DND-41 (cell line): ENCODE measurements at places on chromosomes 5 and 9.

DNA sequence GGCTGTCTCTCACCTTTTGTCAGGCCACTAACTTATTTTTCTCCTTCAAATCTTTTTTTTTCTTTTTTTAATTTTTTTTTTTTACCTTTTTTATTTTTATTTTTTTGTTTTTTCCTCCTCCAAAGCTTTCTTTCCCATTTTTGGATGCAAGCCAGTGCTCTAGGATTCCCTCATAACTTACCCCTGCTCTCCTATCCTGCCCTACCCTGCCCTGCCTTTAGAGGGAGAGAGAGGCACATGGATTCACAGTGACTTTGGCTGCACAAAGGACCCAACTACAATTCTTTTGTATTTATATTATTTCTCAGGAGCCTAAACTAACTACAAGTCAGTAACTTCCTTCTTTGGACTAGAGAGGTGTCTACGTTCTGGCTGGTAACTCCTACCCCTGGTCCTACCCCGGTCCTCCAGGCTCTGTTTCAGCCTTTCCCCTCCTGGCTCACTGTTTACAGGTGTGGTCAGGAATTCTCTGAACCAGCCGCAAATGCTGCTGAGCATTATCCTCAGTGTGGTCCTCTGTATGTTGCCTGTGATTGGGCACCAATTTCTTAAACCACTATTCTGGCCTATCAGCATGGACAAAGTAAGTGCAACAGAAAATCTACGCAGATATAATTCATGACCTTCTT lies 8.4 kb upstream of the RUSC2 start:
- H3K27me3 ChIP-seq = peaks cover 5% of the 10 kb centered on the region
- DNase-seq = peak; percentile 44
- H3K36me3 ChIP-seq = no peaks in the 10 kb centered on the region
- no peak overlapping the region for H3K4me3 ChIP-seq
- no peak overlapping the region for H3K27ac ChIP-seq
- no peaks in the 10 kb centered on the region for H3K4me1 ChIP-seq

DNA sequence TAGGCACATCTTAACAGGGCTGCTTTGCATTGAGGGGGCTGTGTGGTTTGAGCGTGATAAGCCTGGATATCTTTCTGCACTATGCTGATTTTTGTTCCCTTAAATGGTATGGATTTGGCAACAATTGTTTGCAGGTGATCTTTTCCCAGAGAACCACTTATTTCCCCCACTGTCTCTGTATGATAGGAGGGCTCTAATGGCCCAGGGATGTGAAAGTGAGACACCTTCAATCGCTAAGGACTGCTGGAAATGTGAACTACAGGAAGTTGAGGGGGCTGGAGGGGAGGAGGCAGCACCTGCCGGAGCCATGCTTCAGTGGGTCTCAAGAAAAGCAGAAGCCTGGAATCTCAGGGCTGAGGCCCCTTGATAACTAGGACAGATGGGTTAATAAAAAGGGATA lies 29.4 kb downstream of the SYK start:
- no peak for DNase-seq
- no peaks in the 10 kb centered on the region for H3K4me1 ChIP-seq
- H3K27me3 ChIP-seq = peaks cover 9% of the 10 kb centered on the region
- H3K4me3 ChIP-seq = no peak overlapping the region

- peaks cover 10% of the 10 kb centered on the region; the same call in 1 of the 2 replicates for H3K36me3 ChIP-seq
- DNase-seq = peak; percentile 63
- no peaks in the 10 kb centered on the region for H3K27me3 ChIP-seq
These were observed 723 bp downstream of the SNX18 start for GRCh38 chr5:54518146-54518817.

GRCh38 chr5:72494623-72495124 lies 12.5 kb downstream of the ZNF366 start:
- H3K36me3 ChIP-seq = no peaks in the 10 kb centered on the region
- no peak overlapping the region for H3K27ac ChIP-seq
- H3K4me1 ChIP-seq = no peaks in the 10 kb centered on the region
- peaks cover 15% of the 10 kb centered on the region for H3K27me3 ChIP-seq
- no peak overlapping the region for H3K4me3 ChIP-seq

DNA sequence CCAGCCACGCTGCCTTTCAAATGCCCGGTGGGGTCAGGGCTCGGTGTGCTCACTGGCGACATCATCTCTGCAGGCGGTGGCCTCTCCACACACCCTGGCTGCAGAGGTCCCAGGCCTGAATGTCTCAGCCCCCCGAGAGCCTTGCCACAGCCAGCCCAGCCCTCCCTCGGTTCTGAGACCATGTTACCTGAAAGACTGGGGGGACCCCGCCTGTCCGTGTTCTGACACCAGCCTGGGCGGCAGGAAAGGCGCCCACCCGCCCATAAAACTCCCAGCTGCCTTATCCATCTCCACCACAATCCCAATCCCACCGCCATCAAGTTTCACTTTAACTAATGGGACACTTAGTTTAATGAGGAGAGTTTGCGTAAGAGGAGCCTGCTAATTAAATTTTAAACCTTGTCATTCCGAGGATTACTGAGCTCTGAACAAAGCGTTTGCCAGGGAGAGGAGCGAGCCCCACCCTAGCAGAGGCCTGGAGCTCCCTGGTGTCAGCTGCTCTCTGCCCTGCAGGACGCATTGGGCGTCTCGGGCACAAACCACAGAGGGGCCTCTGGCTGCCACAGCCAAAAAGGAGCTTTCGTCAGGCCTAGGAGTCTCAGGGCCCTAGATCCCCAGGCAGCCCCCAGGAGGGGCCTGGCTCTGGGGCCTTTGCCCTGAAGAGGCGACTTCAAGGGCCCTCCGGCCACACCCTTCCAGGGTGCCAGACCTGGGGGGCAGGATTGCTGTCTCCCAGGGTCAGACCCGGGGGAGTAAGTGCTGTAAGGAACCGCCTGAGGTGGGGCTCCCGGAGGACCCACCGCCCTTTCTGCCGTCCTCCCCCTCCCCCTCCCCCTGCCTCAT lies 15.3 kb downstream of the LHX3 start:
- H3K4me3 ChIP-seq = no peak overlapping the region
- H3K27me3 ChIP-seq = peaks cover 4% of the 10 kb centered on the region
- H3K27ac ChIP-seq = no peak overlapping the region

DNA sequence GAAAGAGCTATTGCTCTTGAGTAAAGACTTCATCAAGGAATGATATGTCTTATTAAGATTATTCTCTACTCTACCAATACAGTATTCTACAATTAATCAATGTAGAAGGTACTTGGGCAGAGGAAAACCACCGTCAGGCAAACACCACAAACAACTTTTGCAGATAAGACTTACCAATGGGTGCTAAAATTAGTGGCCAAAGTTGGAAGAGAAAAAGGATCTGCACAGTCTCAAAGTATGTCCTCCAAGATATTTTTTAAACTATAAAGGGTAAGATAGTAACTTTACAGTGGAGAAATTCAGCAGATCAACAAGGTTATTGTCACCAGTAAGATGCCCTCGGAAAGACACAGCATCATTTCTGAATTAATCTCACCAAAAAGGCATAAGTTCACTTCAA lies 38.9 kb downstream of the NRG2 start:
- H3K4me1 ChIP-seq = no peaks in the 10 kb centered on the region
- DNase-seq = no peak

DNA sequence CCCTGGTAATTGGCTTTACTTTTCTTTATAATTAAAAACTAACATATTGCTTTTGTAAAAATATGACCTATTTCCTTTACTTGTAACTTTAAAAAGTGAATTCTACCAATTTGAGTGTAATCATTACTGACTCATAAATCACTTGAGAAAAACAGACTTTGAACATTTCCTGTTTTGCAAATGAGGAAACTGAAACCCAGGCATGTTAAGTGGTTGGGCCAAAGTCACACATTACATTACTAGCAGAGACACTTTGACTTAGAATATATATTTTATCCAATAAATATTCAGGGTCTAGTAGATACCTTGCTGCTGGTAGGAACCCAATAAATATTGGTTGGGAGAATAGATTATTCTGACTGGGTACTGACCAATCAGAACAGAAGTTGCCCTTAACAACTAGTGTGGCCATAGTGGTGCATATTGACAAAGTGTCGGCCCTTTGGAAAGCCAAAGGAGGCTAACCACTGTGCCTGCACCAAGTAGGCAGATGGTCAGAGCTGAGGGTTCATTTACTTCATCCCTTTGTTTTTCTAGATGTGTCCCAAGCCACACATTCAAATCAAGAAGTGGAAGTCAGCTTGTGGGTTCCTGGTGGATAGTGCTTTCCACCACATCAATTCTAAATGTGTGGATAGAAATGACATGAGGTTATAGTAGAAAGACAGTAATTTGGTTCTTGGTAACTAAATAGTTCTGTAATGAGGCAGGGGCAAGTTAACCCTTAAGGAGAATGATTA lies 365.1 kb upstream of the RIOK2 start:
- no peaks in the 10 kb centered on the region for H3K36me3 ChIP-seq
- no peak overlapping the region for H3K27ac ChIP-seq
- DNase-seq = no peak
- peaks cover 11% of the 10 kb centered on the region for H3K4me1 ChIP-seq

DNA sequence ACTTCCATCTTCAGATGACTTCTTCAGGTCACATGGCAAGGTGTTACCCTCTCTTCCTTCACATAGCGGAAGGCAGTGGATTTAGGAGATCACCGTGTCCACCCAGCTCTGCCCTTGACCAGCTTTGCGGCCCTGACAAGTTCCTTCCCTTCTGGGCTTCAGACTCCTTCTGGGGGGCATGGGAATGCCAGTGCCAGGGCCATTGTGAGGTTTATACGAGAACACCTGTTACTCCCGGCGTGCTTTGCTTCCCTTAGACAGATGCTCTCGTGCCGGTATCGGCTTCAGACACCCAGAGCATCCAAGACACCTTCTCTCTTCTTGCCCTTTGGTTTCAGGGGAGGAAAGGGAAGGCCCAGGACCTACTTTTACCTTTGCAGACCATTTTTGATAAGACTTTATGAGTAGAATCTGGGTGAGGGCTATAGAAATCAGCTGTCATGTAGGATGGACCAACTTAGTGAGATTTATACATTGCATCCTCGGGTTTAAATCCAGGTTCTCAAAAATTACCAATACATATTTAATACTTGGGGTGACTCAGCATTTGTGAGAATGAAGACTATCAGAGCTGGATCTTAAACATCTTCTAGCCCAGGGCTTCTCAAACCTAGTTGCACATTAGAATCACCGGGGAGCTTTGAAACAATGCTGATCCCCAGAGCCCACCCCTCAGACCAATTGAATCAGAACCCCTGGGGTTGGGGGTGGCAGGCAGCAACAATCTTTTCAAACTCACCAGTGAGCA lies 138.2 kb downstream of the MVB12B start:
- H3K36me3 ChIP-seq = no peaks in the 10 kb centered on the region
- peaks cover 19% of the 10 kb centered on the region for H3K4me1 ChIP-seq
- no peak overlapping the region for H3K4me3 ChIP-seq

GRCh38 chr5:178298283-178298807 lies 65.7 kb upstream of the PHYKPL start:
- no peak overlapping the region for H3K4me3 ChIP-seq
- H3K36me3 ChIP-seq = no peaks in the 10 kb centered on the region
- H3K27ac ChIP-seq = no peak overlapping the region

GRCh38 chr5:56532466-56532865 lies 282.9 kb upstream of the MAP3K1 start:
- no peak overlapping the region for H3K4me3 ChIP-seq
- H3K4me1 ChIP-seq = no peaks in the 10 kb centered on the region

DNA sequence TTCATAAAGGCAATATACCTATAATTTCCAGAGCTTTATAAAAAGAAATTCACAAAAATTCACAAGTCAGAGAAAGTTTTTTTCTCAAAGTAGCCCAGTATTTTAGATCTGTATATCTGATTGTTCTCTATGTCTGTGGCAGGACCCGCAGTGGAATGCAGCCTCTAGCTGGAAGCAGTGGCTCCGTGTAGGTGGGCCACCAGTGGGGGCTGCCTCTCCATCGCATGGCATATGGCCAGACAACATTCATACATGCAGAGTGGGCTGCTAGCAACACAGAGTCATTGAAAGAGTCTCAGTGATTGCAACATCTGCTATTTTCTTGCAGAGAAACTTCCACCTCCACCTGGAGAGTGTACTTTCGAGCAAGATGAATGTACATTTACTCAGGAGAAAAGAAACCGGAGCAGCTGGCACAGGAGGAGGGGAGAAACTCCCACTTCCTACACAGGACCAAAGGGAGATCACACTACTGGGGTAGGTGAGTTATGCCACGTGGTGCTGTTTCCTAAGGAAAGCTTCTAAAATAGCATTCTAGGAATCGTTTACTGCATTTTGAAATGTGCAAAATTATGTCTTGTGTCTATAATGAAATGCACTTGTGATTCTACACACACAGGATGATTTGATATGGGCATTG lies 88.5 kb upstream of the SMC5 start:
- H3K27me3 ChIP-seq = no peaks in the 10 kb centered on the region
- no peak overlapping the region for H3K4me3 ChIP-seq
- no peaks in the 10 kb centered on the region for H3K36me3 ChIP-seq
